GM06990 (cell line): ENCODE measurements at places on chromosomes 12 and 14.

DNA sequence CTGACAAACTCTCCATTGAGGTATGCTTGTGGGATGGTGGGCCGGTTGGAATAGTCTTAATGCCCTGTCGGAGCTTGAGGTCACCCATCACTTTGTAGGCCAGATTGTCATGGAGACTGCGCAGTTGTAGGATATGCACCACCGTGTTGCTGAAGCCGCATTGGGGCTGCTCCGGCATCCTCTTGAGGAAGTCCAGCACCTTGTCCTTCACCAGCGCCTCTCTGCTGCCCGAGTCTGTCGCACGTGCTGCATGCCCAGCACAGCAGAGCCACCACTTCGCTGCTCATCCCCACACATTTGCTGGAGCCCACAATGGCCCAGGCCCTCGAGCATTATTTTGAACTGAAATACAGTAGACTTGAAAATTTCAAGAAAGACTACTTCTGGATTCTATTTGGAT is 61.8 kb downstream of the FBXO33 start:
- DNase-seq = no peak

- DNase-seq = no peak
Measured at GRCh38 chr14:76777721-76778120, 16.5 kb downstream of the VASH1 start.

DNA sequence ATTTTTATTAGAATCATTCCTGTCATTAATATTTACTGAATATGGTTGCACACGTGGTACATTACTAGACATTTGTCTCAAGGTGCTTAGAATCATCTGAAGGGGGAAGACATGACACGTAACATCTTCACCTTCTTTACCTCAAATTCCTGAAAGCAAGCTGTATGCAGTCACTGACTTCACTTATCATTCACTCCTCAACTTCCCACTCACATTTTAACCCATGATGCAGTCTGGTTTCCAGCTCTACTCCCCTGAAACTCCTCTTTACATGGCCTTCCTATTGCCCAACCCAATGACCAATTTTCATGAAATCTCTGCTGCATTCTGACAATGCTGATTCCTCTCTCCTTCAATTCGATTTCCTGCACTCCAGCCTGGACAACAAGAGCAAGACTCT is 5.8 kb upstream of the PSMC6 start:
- DNase-seq = no peak

- DNase-seq = peak; percentile 25
Measured at GRCh38 chr14:31127690-31128089, 79.9 kb downstream of the HECTD1 start.

- no peak for DNase-seq
Measured at GRCh38 chr14:26870096-26870495, 272.3 kb upstream of the NOVA1 start.

DNA sequence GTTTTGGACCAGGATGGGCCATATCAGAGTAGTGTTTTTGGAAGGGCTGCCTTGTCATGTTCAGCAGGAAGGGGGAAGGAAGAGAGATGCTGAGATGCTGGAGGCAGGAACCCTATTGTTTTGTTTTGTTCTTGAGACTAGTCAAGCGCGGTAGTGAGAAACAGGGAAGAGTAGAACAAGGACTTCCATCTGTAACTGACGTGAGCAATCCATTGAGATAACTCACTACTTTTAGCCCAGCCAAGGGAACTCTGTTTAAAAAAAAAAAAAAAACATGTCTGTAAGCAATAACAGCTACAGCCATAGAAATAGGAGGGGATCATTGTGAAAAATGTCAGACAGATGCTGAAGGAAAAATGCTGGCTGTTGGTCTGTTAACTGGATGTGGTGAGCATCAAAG is 34.0 kb downstream of the CD9 start:
- no peak for DNase-seq

GRCh38 chr14:55341781-55342180 is 69.8 kb downstream of the ATG14 start:
- no peak for DNase-seq

DNA sequence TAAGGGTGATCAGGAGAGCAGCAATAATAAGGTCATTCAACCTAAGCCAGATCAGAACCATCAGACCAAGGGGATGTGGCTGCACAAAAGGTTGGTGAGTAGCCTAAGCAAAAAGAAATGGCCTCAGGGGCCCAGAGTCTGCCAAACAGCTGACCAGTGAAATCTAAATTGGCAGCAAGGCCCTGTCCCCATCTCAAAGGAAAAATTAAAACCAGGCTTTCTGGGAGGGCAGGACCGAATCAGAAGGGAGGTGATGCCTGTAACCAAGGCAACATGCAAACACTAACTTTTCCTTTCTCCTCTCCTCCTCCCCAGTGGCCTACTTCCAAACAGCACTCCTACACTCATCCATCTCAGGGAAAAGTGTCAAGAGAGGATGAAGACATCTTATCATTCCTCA is 256.4 kb downstream of the NUAK1 start:
- no peak for DNase-seq

GRCh38 chr12:97047361-97047760 is 140.3 kb downstream of the NEDD1 start:
- no peak for DNase-seq

DNA sequence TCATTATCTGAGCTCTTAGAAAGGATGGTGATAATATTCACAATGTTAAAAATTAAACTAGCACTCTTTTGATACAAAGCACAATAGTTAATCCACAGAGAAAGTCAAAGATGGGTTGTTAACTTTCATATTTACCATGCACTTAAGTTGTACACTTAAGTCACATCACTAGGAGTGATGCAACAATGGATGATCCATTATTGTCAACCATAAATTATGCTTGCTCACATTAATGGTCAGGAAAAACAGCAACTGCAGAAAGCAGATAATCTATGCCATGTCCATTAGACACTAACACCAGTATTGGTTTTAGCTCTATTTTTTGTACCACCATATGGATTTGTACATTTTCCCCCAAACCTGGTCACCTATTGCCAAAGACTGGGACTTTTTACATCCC is 195.5 kb downstream of the FOXA1 start:
- no peak for DNase-seq

- no peak for DNase-seq
Measured at GRCh38 chr12:55734595-55734994, 5.8 kb upstream of the CD63 start.

DNA sequence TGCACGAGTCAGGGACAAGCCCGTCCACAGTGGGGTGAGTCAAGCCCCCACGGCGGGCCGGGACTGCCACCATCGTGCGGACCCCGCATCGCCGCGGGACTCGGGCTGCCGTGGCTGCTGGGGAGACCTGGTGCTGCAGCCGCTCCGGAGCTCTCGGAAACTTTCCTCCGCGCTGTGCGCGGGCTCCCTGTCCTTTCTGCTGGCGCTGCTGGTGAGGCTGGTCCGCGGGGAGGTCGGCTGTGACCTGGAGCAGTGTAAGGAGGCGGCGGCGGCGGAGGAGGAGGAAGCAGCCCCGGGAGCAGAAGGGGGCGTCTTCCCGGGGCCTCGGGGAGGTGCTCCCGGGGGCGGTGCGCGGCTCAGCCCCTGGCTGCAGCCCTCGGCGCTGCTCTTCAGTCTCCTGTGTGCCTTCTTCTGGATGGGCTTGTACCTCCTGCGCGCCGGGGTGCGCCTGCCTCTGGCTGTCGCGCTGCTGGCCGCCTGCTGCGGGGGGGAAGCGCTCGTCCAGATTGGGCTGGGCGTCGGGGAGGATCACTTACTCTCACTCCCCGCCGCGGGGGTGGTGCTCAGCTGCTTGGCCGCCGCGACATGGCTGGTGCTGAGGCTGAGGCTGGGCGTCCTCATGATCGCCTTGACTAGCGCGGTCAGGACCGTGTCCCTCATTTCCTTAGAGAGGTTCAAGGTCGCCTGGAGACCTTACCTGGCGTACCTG is 1.1 kb downstream of the PDE3A start:
- DNase-seq = peak; percentile 9

DNA sequence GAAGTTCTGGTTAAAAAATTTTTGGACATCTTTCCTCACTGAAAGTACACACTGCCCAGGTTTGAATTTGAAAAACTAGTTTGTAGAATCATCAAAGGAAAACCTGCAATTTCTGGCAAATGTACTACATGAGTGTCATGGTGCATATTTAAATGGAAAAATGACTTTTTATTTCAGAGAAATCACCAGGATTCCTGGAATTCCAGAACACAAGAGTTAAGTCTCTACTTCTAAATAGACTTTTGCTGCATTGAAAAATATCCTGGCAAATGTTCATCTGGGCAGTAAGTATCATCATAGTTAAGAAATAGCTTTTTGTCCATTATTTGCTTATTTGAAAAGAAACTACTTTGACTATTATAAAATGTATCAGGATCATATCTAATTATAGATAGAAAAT is 275.1 kb downstream of the PRKD1 start:
- no peak for DNase-seq

GRCh38 chr14:91367173-91368171 is 50.1 kb downstream of the CCDC88C start:
- peak; percentile 76 for DNase-seq

DNA sequence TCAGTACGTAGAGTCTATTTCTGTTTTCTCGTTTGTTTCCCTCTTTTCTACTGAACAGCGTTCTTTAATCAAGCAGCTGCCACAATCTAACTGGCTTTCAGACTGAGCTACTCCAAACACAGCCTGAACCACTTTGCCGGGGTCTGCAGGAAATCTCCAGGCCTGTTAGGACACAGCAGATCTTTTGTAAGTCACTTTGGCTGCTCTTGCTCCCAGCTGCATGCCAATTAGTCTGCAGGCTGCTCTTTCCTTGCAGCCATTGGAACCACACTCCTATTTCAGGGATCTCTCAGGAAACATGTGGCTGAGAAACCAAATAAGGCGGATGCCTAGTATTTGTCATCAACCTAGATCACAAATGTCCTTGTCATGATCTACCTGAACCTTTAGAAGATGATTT is 73.6 kb downstream of the TMTC1 start:
- no peak for DNase-seq

DNA sequence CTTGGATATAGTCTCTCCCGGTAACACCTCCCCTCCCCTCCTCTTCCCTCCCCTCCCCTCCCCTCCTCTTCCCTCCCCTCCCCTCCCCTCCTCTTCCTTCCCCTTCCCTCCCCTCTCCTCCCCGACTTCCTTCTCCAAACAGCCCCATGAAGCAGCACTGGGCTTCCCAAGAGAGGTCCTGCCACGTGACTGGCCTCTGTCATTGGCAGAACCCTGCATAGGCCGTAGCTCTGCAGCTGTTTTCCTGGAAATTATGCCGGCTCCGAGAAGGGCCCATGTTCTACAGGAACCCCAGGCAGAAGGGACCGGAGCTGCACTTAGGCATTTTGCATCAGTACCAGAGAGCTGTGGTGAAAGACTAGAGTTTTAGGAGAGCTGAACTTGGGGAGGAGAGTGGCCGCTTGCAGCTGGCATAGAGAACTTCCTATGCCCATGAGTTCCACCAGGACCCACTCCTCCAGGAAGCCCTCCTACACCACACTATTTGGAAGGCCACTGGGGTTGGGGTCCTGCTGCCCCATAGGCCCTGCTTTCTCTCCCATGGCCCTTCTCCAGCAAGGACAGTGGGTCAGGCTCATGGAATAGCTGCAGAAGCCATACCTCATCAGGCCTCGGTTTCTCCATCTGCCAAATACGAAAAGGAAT is 5.1 kb upstream of the TNFAIP2 start:
- no peak for DNase-seq

DNA sequence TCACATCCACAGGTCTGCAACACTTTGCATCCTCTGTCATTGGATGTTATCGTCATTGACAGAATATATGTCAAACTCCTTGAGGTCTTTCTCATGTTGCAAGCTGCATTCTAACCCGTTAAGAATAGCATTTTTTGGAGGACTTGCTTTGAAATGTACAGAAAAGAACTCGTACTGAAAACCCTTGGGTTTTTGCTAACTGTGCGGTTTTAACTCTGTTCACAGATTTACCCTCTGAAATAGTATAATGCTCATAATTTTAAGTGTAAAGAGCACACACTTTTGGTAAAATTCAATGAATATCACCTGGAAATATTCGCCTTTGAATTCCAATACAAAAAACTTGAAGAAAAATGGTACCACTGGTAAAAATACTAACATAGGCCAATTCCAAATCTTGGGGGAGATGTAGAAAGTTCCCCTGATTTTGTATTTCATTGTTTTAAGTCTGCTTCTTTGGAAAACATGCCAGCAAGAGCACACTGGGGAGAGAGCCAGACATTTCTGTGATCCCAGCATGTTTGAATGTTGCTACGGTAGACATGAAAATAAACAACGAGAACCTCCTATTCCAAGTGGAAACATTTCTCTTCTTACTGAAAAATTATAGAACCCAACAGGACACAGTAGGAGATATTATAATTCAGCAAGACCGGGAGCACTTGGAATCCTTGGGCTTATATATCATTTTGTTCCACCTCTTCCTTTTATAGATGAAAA is 446.0 kb downstream of the AEBP2 start:
- no peak for DNase-seq

- no peak for DNase-seq
Measured at GRCh38 chr12:127245437-127245836, 1021.5 kb upstream of the TMEM132C start.

GRCh38 chr12:43349863-43350262 is 202.1 kb downstream of the ADAMTS20 start:
- no peak for DNase-seq

DNA sequence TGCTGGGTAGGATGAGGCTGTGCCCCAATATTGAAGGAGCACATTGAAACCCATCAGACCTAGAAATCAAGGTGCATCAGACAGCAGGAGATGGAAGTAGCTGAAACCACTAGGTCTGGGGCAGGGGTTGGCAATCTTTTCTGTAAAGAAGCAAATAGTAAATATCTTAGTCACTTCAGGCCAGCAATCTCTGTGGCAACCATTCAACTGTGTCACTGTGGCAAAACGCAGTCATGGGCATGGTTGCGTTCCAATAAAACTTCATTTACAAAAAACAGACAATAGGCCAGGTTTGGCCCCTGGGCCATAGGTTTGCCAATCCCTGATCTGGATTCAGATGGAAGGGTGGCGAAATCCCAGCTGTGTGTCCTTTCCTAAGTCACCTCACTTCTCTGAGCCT is 397.3 kb downstream of the MED13L start:
- DNase-seq = no peak

DNA sequence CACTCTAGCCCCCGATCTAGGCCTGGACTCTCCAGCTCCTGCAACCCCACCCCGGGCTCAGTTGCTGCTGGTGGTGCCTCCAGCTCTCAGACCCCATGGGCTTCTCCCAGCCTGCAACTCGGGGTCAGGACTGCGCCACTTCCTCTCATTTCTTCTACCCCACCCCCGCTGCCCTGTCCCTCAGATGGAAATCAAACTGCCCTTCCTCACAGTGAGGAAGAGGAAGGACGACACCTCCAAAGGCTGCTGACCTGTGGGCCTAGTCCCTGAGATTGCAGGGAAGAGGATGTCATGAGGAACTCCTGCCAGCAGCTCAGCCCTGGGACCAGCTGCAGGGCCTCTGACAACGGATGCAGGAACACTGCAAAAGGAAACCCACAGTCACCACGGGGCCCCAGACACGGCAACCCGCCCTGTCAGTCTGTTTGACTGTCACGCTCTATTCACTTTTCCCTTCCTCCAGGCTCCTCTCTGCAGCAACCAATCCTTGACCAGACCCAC is 29.3 kb upstream of the PNMA1 start:
- peak; percentile 65 for DNase-seq

DNA sequence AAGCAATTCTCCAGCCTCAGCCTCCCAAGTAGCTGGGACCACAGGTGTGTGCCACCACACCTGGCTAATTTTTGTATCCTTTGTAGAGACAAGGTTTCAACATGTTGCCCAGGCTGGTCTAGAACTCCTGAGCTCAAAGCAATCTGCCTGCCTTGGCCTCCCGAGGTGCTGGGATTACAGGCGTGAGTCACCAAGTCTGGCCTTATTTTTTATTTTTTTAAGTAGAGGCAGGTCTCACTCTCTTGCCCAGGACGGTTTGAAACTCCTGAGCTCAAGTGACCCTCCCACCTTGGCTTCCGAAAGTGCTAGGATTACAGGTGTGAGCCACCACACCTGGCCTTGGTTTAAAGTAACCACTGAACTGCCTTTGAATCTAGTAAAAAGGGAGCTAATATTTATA is 56.8 kb downstream of the SPPL3 start:
- DNase-seq = no peak
